ENCODE measurements at places on chromosomes 6 and 20.

- no peak for DNase-seq
Measured at GRCh38 chr6:45619211-45619760, 241.6 kb upstream of the SUPT3H start.

- DNase-seq, result no peak
Measured at GRCh38 chr6:18053555-18054445, 66.4 kb upstream of the KIF13A start.

GRCh38 chr20:13857961-13858360 is 73.1 kb downstream of the NDUFAF5 start:
- DNase-seq, result no peak

DNA sequence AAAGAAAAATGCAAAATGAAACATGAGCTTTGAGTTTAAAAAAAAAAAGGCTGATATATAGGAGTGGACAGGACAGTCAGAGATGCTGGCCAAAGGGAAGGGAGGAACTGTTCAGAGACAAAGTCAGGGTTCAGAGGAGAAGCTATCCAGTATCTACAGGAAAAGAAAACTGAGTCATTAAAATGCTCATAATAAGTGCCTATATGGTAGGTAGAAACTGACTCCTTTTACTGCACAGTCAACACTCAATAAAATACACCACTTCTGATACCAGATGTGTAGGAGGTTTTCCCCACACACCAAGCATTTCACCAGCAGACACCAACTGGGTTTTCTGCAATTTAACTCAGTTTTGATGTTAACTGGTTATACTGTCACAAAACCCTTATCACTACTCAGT is 32.9 kb downstream of the FRK start:
- no peak for DNase-seq

DNA sequence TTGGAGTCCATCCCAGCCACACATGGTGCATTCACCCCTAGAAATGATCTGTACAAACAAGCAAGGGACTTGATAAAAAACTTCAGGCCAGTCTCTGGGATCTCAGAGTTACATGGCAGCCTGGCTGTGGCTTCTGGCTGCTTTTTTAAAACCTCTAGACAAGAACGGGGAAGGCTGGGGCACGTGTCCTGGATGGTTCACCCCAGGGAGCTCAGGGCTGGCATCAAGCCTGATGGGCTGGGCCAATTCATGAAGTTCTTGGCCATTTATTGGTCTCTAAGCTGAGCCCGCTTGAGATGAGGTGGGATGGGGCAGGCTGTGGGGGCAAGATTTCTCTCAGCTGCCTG is 10.4 kb upstream of the ZFAND3 start:
- DNase-seq, result no peak

DNA sequence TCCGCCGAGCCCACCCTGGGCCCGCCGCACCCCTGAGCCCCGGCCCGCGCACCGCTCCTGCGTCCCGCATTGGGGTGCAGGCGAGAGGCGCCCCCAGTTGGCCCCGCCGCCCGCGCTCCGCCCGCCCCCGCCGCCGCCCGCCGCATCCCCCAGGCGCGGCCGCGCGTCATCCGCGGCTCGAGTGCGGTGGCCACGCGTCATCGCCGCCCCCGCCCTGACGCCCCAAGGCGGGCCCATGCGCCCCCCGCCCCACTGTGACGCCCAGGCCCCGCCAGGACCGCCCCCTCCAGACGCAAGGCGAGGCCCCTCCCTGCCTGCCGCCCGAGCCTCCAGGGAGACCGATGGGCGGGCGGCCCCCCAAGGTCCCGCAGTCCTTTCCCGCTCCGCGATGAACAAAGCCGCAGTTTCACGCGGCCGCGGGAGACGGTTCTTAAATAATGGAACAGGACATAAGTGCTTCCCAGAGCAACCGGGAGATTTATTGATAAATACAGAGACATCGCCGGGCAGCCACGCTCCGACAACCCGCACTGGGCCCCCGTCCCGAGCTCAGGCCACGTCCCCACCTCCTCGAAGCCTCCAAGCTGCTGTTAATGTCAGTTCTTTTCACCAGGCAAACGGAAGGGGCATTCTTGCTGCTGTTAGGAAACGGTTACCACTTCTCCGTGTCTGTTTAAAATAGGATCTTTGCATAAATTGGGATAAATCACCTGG is at the start of gene ANKRD60:
ANKRD60 (minus strand) TSS at position 170 of the 714 bp plus-strand sequence; CDS start at position 170, 0 bp downstream.
- DNase-seq, result no peak

- DNase-seq, result no peak
Measured at GRCh38 chr20:5113615-5113986, 6.2 kb downstream of the PCNA start.

DNA sequence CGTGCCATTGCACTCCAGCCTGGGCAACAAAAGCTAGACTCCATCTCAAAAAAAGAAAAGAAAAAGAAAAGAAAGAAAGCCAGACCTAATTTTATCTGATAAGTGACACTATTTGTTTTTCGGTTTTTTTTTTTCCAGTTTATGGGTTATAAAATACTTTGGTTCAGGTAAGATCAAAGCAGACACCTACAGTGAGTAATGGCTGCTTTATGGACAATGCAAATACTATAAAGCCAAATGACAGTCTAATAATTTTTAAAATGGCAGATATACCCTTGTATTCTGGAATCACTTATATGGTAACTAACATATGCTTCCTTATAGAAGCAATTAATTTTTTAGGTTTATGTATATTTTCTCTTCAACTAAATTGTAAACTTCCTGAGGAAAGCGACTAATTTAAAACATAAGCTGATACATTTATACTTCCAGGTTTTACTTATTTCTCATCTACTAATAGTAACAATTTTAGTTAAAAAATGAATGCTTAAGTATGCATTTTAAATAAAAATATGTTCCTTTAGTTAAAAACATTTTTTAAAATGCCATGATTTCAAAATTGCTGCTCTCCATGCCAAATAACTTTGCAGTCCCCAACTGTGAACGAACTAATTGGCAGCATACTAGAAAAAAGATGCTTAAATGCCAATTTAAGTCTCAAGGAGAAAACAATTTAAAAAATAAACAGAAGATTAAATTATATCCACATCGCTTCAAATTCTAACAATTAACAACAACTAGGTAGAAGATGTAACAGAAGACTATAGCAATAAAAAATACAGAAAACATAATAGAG is 38.5 kb downstream of the KIAA0319 start:
- DNase-seq, result no peak

- DNase-seq, result no peak
Measured at GRCh38 chr6:113871975-113872374, 14.8 kb downstream of the MARCKS start.

DNA sequence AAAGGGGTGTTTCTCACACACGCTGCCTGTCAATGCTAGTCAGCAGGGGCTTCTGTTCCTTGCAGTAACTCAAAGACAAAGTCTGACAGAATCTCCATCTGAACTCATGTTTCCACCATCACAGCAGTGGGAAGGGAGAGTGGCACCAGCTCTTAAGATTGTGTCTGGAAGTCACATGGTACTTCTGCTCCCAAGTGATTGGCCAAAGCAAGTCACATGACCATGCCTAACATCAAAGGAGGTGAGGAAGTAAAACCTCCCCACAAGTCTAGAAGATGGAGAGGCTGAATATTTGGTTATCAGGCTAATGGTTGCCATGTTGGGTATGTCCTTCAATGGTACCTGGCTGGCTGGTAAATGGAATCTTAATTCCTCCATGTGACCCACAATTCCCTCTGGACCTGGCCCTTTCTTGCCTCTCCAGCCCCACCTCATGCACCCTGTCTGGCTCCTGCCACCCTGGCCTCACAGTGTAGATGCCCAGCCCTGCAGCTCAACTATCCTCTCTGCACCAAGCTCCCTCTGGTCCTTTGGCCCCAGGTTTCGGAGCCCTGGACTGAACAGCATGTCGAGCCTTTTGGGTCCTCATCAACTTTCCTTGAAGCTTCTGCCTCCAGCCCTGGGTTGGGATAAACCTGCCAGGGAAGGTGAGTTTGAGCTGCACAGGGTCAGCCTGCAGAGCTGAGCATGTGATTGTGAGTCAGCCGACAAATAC is 51.0 kb upstream of the PMEPA1 start:
- no peak for DNase-seq

DNA sequence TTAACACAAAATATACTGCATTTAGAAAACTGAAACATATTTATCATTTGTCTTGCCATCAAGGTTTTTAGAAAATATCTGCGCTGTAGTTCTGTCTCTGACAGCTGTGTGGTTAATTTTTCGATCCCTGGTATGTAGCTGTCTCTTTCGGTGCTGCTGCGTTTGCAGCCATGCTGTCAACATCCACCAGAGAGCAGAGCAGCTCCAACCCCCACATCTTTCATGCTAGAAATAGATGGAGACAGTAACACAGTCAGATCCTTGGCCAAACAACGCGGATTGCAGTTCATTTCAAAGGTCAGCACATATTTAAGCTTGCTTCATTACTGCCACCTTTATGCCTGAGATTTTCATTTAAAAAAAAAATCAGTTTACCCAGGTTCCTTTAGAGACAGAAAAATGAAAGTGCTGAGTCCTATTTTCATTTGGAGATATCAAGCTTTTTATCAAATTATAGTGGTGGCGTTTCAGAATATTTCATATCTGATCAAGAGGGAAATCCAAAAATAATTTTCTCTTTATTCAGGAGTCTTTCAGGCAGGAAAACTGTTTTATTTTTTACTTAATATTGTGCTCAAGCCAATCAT is 157.7 kb upstream of the MMS22L start:
- DNase-seq, result peak; percentile 91

DNA sequence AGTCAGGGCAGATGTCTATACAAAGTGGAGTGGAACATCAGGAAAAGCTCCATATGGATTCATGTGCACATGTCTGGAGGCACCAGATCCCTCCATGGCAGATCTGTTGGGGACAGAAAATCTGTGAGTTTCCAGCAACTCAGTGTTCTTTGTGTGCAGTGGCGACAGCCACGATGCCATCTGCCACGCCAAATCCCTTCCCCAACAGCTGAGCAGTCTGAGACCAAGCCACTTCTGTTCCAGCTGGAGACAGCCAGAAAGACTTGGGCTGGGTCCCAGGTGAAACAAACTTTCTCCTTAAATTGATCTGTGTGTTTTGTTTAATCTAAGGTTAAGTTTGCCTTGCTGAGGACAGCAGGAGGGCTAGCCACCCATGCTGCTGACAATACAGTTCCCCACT is 22.9 kb downstream of the FKBP1A start:
- DNase-seq, result no peak

- no peak for DNase-seq
Measured at GRCh38 chr6:10205892-10206291, 209.0 kb downstream of the TFAP2A start.

- DNase-seq, result no peak
Measured at GRCh38 chr6:40166963-40167362, 232.7 kb upstream of the MOCS1 start.

DNA sequence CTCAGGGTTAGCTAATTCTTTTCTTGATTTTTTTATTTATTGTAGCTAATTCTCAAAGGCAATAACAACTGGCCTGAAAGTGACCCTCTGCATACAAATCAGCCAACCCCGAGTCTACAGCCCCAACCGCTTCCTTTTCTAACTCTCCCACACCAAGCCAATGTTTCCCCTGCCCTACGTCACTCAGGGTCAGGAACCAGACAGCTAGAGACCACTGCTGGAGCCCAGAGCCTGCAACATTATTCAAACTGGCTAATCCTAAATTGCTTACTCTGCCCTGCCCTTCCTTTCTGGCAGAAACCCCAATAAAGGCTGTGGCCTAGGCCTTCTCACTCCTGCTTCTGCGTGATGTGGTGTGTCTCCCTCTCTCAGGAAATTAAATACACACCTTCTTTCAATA is 320.7 kb downstream of the CBLN4 start:
- no peak for DNase-seq

DNA sequence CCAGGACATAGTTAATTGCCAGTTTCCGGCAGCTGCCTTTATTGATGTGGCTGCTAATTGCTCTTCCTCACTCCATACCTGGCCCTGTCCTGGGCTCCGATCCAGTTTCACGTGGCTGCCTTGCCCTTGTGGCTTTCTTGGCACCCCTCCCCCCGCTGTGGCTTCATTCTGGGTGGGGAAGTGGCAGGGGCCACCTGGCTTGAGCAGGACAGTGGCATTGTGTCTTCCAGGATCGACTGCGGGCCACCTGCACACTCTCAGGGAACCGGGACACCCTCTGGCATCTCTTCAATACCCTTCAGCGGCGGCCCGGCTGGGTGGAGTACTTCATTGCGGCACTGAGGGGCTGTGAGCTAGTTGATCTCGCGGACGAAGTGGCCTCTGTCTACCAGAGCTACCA is 10.8 kb downstream of the MAVS start:
- no peak for DNase-seq

DNA sequence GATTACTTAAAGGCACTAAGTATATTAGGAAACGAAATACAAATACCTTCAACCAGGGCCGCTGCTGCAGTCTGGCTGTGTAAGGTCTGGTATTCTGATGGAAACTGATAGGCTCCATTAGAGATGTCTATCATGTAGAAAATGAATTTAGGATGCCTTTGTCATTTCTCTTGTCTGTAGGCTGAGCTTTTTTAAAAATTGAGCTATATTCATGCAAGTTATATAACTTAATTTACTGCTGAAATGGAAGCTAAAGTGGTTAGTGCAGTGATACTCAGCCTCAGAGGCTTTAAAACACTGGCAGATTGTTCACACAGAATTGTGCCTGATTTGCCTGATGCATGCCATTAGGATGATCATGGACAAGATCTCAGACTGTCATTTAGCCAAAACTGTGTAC is 286.2 kb upstream of the QKI start:
- DNase-seq, result peak; percentile 15

- no peak for DNase-seq
Measured at GRCh38 chr6:115675443-115675842, 385.2 kb downstream of the FRK start.

DNA sequence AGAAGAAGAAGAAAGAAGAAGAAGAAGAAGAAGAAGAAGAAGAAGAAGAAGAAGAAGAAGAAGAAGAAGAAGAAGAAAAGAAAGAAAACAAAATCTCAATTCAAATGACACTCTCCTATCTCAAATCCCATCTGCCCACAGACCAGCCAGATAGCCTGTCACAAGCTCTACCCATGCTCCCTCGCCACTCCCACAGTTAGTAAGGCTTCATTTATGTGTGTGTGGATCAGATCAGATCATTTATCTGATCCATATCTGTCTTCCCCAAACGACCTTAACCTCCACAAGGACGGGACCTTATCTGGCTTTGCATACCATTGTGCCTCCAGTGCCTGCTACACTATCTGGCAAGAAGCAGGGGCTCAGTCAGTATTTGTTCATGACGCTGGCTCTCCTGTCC is 81.9 kb upstream of the RREB1 start:
- DNase-seq, result no peak

GRCh38 chr6:96542702-96543101 is 20.2 kb upstream of the FHL5 start:
- DNase-seq, result peak; percentile 8

DNA sequence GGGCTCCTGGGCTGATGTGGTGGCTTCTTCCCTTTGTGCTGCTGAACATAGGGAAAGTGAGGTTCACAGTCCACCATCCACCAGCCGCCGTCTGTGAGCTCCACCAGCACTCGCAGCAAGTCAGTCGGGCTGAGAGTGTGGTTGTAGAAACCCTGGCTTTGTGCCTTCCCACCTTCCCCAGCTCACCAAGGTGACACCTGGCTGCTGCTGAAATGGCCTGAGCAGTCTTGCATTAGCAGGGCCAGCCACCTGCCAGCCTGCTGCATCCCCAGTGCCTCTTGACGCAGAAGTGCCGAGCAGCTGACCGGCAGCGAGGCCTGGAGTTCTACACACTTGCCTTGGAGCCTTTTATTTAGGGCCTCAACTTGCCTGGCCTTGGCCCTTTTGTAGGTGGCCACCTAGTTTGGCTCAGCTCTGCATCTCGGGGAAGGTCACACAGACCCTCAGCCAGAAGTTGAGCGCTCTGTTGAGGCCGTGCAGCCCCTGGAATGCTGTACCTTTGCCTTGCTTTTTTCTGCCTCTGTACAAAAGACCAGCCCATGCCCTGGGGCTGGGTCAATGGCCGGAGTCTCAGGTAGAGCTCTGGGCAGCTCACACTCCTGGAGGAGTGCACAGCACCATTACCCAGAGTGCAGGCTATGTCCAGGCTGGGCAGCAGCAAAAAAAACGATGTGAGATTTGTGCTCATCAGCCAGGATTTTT is 76.5 kb downstream of the PTPN1 start:
- no peak for DNase-seq
